ENCODE measurements at places on chromosomes 2 and 18. TPM values are rescaled to one million over a fixed set of nuclear protein-coding genes. Genes with fewer than 3 reads are reported as not detected.

Gene DLX1
- total RNA-seq = not detected

Gene REG3A
- 2.5 TPM for total RNA-seq

Gene ZNF385B
- total RNA-seq = 6.2 TPM

Gene FAP
- total RNA-seq = 54.8 TPM

Gene PARD3B
- 37.0 TPM for total RNA-seq

Gene LTBP1
- total RNA-seq = 235 TPM

Gene SALL3
- not detected for total RNA-seq

Gene ABHD1
- 0.48 TPM for total RNA-seq

Gene ASPRV1
- total RNA-seq = 1.7 TPM

Gene SLC9A4
- not detected for total RNA-seq

Gene DNAH7
- 1.4 TPM for total RNA-seq

Gene ZC3H15
- 54.3 TPM for total RNA-seq

Gene MXD1
- total RNA-seq = 14.9 TPM

Gene C2orf72
- not detected for total RNA-seq

Gene CCL20
- total RNA-seq = not detected

Gene MATN3
- 1.2 TPM for total RNA-seq

Gene HADHA
- total RNA-seq = 104 TPM

Gene TUBA4B
- not detected for total RNA-seq

Gene TBR1
- total RNA-seq = not detected
